ENCODE measurements at places on chromosomes 7 and 10.
A peak's percentile ranks its signal among the peaks of the same experiment; 100 is the strongest.

GRCh38 chr10:107126512-107127065 is 37.9 kb downstream of the SORCS1 start:
- DNase-seq: no peak

GRCh38 chr10:68342909-68343516 is 10.3 kb upstream of the PBLD start:
- no peak for DNase-seq

- no peak for DNase-seq
Measured at GRCh38 chr7:132666071-132666773, 90.0 kb upstream of the PLXNA4 start.

DNA sequence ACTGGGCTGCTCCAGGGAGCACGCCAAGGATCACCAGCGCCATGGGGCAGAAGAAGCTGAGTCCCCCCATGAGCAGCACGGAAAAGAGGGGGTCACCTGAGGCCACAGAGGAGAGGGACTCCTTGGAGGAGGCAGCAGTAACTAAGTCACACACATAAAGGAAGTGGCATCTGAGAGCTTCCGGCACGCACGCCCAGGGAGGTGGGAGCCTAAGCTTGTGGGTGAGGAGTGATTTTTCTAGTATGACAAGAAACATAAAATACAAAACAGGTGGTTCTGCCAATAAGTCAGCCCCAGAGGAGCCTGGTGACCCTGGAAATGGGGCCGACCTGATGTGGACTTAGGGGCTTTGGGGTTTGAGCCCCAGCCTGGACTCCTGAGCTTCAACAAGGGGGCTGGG is 60.8 kb downstream of the CARD11 start:
- no peak for DNase-seq

DNA sequence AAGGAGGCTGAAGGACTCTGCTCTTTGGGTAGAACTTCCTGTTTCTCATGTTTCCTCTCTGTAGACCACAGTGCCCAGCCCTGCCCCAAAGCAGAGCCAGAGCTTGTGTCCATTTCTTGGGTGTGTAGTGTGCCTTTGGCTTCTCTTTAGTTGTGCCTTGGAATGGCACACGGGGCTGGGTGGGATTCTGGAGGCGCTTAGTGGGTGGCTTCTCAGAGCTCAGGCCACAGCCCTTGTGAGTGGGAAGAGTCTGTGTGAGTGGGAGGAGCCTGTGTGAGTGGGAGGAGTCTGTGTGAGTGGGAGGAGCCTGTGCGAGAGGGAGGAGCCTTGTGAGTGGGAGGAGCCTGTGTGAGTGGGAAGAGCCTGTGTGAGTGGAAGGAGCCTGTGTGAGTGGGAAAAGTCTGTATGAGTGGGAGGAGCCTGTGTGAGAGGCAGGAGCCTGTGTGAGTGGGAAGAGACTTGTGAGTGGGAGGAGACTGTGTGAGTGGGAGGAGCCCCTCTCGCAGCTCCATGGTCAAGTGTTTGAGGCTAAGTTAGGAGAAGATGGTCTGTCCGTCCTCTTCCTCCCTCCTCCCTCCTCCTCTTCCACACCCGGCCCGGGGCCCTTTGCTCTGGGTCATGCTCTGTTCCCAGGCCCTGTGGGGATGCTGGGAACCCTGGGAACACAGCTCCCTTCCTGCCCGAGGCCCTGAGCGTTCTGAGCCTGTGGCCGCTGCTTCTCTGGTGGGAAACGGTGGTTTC is 153.0 kb downstream of the GRK5 start:
- no peak for DNase-seq

DNA sequence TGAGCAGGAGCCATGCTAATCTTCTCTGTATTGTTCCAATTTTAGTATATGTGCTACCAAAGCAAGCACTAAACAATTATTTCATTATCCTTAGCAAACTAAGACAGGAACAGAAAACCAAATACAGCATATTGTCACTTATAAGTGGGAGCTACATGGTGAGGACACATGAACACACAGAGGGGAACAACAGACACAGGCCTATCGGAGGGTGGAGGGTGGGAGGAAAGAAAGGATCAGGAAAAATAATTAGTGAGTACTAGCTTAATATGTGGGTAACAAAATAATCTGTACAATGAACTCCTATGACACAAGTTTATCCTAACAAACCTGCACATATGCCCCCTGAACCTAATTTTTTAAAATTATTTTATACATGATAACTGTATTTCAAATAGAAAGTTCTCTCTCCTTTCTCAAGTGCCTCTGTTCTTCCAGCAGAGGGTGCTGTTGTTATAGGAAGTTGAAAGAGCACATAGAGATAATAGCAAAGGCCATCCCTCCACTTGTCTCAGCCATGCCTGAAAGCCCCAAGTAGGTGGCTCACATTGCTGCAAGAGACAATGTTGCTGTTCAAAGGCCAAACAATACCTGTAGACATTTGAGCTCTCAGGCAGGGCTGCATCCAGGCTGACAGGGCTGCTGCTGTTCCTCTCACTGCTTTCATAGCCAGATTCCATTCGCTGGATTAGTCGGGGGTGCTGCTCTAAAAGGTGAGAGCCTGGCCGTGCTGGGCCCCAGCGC is 33.4 kb upstream of the PPP3CB start:
- DNase-seq: peak; percentile 67

GRCh38 chr10:69457771-69458237 is 6.5 kb downstream of the TSPAN15 start:
- DNase-seq: no peak

DNA sequence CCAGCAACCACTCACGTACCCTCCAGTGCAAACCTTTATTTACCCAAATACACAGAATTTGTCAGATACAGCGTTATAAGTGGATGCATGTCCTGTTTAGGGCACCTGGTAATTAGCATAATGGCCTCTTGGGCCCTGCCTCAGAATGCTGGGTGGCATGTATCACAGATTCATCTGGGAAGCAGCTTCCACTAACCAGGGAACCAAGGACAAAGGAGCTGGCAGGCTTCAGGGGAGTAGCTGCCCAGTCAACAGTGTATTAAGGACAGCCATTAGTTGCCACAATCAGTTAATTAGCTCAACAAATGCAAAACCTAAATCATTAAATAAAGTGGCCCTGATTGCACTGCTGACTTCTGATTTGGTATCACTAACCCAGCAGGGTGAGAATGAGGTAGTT is 105.7 kb downstream of the RAPGEF5 start:
- no peak for DNase-seq

GRCh38 chr10:77926566-77927401 is at the start of gene DLG5:
TSS of gene DLG5 (minus strand) at chr10:77926755. CDS start at chr10:77926520, 235 bp downstream.
- DNase-seq: peak; percentile 75

- DNase-seq: no peak
Measured at GRCh38 chr7:127913686-127914085, 117.6 kb downstream of the LRRC4 start.

- DNase-seq: peak; percentile 57
Measured at GRCh38 chr7:70856901-70857630, 274.9 kb upstream of the GALNT17 start.

DNA sequence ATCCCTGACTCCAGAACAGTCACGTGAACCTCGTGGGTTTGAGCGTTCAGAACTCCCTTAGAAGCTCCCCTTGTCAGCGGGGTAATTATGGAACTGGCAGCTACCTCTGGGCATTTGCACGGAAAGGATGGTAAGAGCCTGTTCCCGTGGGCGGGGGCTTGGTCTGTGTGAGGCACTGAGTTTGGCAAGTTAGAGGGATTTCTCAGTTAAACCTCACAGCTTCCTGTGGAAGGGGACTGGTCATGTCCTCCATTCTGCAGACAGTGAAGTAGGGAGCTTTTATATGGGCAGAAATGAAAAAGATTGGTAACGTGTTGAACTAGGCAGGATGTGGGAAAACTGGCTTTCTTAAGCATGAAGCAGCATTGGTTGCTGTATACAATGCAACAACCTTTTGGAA is 16.0 kb downstream of the PALD1 start:
- DNase-seq: no peak

GRCh38 chr7:30764030-30764975 is 6.9 kb upstream of the MINDY4 start:
- DNase-seq: no peak
